Eye (tissue), 1 donor: ENCODE measurements at places on chromosomes 5 and 9.

DNA sequence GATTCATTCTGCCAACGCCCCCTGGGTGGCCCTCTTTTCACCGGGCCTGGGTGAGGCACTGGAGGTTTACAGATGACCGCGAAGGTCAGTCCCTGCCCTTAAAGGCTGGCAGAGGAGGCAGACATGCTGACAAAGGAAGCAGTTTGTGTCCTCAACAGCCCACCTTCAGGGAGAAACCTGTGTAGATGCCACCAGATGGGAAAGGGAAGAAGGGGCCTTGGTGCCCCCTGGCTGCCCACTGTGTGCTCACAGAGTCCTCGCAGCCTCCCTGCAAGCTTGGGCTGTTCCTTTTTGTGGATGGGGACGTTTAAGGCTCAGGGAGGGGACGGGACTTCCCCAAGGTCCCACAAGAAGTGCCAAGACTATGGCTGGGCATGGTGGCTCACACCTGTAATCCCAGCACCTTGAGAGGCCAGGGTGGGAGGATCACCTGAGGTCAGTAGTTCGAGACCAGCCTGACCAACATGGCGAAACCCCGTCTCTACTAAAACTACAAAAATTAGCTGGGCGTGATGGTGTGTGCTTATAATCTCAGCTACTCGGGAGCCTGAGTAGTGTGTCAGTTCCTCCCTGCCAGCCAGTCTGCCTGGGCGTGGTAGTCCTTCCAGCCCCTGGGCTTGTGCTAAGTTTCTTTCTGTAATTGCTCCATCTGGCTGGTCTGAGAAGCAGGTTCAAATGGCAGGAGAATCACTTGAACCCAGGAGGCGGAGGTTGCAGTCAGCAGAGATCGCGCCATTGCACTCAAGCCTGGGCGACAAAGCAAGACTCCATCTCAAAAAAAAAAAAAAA is 36.2 kb downstream of the NEK6 start:
- no peak for DNase-seq

DNA sequence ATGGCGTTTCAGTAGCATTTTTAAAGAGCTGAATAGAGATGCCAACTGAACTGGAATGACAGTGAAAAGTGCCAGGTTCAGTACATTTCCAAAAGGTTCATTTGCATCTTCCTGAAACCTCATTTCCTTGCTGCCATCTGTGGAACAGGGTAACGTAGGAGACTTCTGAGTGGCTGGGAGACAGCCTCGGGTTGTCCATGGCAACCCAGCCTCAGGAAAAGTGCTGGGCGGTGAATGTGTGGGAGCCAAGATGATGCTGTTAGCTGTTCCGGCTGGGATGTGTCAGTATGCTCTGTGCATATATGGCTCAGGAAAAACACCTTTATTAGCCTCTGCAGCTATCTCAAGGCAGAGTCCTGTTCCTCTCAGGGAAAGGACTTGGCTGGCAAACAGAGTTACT is 87.5 kb downstream of the KLHL3 start:
- no peak for DNase-seq

- DNase-seq = peak; percentile 50
These were observed 880 bp upstream of the GFPT2 start for GRCh38 chr5:180353980-180354452.

GRCh38 chr5:1709171-1709803 is 90.3 kb downstream of the MRPL36 start:
- peak; percentile 57 for DNase-seq

- no peak for DNase-seq
These were observed 127.0 kb downstream of the ARRDC3 start for GRCh38 chr5:91256142-91256524.

- DNase-seq = no peak
These were observed 7.3 kb upstream of the RASEF start for GRCh38 chr9:83070261-83070660.
